ENCODE measurements at places on chromosomes 3 and 15.

DNA sequence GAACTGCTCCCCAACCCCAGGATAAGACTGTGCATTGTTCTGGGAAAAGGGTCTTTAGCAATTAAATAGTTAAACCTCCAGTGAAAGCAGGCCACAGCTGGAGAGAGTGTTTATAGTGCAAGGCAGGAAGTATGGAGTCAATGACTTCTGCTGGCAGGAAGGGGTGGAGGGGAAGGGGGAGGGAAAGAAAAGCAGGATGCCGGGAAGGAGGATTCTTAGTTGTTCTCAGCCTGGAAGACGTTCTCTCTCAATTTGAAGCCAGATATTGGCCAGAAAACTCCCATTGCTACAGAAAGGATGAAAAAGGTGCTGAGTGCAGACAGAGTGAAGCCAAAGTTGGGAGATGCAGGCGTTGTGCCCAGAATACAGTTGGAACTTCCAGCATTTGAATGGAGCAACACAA lies 35.7 kb upstream of the ACTL6A start:
- no peak for DNase-seq

DNA sequence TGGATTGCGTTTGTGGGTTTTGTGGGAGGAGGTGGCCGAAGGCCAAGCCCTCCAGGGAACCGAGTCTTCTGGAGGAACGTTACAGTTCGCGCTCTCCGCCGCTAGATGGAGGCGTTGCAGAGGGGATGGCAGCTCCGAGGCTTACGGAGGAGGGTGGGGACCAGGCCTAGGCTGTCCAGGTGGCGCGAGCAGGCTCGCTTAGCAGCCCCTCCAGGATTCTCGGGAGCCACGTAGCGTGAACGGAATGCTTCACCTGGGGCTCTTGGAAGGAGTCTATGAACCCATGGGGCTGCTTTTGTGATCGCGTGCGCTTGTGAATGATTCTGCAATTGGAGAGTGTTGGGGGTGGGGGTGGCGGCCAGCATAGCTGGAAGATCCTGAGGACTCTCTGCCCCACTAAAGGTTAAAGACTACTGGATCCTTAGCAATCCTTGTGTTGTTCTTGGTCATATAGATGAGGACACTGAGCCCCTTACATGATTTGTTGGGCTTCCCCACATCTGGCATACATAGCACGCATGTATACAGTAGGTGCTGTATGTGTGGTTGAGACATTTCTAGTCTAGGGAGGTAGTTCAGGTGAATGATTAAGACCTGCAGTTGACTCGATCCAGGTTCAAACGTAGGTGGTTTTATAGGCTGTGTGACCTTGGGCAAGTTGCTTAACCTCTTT lies 25.7 kb downstream of the FAM3D start:
- DNase-seq: peak; percentile 56

DNA sequence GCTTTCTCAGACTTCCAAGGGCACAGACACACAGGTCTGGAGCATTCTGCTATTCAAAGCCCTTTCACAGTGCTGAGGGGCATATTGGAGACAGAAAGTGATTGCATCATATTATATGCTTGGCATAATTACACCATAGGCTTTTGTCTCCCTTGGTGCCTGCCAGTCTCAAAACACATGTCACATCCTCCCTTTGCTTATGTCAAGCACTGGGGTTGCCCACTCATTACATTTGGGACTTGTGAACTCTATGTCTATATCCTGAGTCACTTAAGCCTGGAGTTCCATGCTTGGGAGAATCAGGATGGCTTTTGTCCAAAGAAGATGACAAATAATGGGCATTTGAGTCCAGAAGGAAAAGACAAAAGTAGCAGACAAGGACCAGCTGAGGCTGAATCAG lies 12.3 kb upstream of the PDZRN3 start:
- DNase-seq: no peak

- DNase-seq: no peak
Observed at GRCh38 chr3:72950372-72950771, 46.2 kb upstream of the PPP4R2 start.

DNA sequence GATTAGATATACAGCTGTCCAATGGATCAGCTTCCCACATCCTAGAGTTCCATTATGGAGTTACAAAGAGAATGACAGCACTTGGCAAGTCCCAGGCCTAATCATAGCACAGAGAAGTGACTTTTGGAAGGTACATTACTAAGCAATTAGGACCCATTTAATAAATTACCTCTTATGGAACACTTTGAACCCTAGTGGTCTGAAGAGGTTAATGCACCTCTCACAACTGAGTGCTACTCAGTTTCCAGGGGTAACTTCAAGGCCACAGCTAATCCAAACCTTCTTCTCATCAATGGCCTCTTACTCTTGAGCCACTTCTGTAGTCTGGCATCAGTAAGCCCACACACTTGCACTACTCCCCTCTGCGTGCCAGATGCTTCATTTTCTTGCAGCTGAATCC lies 34.9 kb upstream of the MEIS2 start:
- no peak for DNase-seq

DNA sequence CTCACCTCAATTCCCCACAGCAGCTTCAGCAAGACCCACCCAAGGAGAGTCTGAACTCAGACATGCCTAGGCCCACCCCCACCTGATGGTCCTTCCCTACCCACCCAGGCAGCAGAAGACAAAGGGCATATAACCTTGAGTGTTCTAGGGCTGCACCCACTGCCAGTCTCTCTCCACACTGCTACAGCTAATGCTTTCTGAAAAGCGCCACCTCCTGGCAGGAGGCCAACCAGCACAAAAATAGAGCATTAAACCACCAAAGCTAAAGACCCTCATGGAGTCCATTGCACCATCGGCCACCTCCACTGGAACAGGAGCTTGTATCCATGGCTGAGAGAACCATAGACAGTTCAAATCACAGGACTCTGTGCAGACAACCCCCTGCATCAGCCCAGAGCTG lies 11.3 kb upstream of the RPL39L start:
- DNase-seq: peak; percentile 64

DNA sequence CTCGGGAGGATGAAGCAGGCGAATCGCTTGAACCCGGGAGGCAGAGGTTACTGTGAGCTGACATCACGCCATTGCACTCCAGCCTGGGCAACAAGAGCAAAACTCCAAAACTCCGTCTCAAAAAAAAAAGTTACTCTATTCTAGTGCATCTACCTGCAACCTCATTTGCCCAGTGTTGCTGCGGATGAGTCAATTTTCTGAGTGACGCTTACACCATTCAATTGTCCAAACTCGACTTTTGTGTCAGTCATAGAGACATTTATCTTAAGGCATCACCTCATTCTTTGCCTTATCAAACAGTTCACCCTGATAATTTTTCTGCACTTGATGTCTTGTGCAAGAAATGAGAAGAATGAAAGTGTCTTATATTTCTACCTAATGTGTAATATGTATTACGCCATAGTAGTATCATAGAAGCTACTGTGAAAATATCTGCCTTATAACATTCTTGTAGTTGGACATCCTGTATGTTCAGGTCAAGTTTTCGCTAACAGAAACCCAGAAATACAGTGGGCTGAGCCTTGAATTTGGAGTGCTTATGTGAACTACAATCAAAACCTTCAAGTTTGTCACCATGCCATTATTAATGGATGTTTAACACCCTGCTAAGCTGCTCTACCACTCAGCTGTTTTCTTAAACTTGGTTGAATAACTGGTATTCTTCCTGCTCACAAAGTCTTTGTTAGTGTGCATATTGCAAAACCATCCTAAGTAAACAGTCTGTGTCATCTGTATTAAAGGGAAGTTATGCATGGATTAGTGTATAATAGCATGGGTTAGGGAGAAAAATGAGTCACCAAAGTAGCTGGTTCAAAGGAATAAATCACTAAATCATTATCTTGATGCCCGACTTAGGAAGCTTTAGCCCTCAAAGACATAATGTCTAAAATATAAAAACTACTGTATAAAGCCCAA lies 531.0 kb upstream of the NR2F2 start:
- DNase-seq: no peak

DNA sequence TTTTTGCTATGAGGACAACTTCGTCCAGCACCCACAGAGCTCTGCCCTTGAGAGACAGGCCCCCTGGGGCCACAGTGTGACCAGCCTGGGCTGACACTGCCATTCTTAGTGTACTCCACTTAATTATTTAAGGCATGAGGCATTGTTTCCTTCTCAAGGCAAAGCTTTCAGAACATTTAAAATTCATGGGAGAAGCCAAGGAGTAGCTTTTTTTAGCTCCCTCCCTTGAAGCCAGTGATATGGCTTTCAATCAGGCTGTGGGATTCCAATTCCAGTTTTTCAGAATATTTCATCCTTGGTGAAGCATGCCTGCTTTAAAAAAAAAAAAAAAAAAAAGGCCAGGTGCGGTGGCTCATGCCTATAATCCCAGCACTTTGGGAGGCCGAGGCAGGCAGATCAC lies 21.3 kb downstream of the HOMER2 start:
- no peak for DNase-seq

DNA sequence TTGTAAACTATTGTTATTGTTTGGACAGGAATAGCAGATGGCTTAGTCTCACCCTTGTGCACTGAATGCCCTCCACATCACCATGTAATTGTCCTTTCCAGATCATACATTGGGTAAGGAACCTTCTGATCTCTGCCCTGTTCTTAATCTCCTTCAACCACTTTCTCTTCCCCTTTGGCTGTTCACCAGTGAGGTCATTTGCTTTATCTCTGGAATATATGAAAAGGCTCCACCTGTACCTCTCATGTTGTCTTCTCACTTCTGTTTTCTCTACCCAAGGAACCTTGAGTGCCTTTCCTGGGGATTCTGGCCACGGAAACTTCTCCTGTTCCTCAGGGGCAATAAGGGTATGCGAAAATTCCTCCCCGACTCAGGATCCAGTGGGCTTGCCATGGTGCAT lies 28.5 kb downstream of the MCTP2 start:
- DNase-seq: no peak

DNA sequence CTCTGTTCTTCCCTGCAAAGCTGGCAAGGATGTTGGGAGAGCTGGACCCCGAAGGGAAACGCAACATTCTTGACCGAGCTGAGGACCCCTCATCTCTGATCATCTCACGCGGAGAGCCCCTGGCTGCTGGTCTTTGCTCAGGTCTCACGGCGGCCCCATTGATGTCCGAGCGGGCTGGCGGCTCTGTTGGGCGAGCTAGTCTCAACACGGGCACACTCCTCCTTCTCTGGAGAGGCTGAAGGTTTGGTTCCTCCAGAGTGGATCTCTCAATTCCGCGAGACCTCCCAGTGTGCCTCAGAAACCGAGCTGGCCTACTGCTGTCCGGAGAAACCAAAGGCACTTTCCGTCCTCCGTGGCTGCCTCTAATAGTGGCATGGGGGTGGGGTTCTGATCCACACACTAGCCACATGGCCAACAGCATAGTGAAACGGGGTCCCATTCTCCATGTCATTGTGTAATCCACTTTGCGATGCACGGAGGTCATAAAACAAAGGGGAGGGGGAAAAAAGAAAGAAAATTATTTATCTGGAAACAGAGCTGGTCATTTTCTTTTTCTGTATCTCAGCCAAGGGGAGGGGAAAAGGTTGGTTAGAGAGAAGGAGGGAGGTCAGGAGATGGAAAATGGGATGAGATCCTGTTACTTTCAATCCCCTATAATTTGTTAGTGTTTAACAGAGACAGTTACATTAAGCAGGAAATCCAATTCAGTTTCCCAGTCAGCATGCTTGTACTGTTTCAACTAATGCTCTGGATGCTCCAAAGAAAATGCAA lies 1.3 kb downstream of the CCDC80 start:
- no peak for DNase-seq

DNA sequence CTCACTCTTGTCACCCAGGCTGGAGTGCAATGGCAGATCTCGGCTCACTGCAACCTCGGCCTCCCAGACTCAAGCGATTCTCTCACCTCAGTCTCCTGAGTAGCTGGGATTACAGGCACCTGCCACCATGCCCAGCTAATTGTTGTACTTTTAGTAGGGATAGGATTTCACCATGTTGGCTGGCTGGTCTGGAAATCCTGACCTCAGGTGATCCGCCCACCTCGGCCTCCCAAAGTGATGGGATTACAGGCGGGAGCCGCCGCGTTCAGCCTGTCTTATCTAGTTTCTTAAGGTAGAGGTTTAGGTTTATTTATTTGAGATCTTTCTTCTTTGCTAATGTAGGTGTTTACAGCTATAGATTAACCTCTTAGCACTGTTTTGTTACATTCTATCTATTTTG lies 708.8 kb downstream of the ZNF385D start:
- DNase-seq: no peak

All from activated CD4-positive, CD25-positive, alpha-beta regulatory T cell treated with anti-CD3 and anti-CD28 coated beads, Interleukin-2, amount 50 U/mL, for 72 hours (primary cell).